ENCODE measurements at places on chromosomes 6 and 20.

DNA sequence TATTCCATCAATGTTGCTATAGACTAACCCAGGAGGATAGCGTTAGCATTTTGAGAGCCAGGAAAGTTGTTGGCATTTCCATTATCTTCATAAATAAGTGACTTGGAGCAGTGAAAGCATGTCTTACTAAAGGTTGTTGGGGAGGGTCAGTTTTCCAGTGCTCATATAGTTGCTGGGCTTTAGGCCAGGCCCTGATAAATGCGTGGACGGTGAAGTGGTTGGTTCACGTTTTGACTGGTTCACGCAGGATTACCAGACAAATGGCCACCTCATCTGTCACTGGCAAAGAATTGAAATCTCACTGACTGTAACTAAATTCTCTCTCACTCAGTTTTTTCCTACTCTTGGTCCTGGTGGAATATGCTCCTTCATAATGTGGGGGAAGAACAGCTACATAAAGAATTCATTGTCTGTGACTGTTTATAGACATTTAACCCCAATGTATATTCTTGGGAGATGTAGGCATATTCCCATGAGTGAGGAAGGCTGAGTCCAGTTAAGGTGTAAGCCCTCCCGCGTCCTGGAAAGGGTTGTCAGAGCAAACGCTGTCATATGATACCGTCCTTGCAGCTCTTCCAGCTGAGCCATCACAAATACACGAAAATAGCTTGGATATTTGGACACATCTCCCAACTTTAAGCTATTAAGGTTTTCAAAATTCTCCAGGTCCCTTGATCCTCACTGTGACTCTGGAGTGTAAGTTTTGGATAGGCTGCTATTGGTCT, 27.8 kb downstream of the LRRC1 start:
- no peak for DNase-seq

DNA sequence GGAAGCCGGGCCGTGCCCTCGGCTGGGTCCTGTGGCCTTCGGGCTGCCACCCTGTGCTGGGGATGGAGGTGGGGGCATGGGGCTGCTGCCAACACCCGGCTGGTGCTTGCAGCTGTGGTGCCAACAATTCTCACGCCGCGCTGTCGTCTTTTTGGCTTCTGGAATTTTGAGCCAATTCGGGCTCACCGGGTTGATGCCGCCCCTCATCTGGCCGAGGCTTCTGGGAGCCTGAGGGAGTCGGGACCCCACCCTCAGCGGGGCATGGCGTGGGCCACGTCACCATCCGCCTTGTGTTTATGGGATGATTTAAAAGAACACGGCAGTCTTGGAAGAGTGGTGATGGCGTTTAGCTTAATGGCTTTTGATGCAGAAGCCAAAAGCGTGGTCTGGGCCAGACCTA, 8.7 kb upstream of the NPBWR2 start:
- no peak for DNase-seq

GRCh38 chr6:31131595-31131994, 7.3 kb downstream of the PSORS1C2 start:
- no peak for DNase-seq

DNA sequence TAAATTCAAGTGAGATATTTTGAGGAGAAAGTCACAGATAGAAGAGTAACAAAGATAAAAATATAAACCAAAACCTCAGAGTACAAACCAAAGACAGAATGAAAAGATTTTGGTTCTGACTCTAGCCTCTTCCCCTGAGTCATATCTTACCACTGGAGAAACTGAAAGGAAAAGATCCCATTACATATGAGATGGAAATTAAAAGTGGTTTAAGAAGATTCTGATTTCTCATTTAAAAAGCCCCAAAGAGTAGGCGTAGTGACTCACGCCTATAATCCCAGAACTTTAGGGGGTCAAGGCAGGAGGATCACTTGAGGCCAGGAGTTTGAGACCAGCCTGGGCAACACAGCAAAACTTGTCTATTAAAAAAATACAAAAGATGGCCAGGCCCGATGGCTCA, 30.6 kb downstream of the SPINT4 start:
- DNase-seq = no peak

- no peak for DNase-seq
Measured at GRCh38 chr20:37999526-38000263, 33.6 kb downstream of the TTI1 start.

DNA sequence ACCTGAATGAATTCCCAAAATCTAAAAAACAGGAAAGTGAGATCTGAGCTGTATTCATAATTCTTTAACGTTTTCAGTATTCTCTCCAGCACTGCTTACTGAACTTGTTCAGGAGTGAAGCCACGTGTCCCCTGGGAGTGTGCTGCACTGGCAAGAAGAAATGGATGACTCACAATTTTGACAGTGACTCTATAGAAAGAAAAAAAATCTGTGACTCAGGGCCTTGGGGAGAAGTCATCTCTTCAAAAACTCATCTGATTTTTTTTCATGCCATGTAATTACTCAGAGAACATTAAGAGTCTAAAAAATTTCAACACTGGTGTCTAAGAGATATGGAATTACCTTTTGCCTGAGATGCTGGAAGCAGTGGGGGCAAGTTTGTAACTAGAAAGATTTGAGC, 39.7 kb downstream of the ANKEF1 start:
- no peak for DNase-seq

GRCh38 chr20:37518606-37519507, 2.2 kb upstream of the NNAT start:
- DNase-seq = peak; percentile 56

GRCh38 chr6:149314325-149314905, 3.1 kb upstream of the TAB2 start:
- no peak for DNase-seq

DNA sequence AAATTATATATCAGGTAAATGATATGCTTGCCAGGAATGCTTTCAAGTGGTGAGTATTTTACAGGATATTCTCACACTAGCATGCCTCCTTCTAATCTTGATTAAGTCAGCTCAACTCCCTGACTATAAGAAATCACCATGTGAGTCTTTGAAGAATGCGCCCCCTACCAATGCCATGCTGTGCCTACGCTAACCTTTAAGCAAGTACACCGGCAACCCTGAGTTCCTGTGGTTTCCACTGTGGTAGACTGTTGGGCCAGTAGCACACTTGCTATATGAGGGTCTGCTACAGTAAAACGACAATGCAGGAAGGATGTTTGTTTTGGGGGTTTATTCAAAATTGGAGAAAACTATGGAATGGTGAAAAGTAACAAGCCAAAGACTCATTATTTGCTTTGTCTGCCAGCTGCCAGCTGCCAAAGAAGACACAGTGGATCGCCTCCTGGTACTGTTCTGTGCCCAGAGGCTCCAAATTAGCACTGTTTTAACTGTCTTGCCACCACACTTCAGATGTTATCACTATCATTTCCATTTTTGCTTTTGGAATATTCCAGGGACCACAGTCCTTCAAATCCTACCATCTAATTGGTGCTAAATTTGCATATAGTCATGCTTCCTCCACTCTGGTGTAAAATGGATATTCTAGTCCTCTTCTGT, 333.5 kb downstream of the RNGTT start:
- peak; percentile 58 for DNase-seq

GRCh38 chr20:16808796-16809195, 60.6 kb downstream of the OTOR start:
- no peak for DNase-seq

GRCh38 chr20:32841174-32841573, 17.5 kb upstream of the EFCAB8 start:
- no peak for DNase-seq

DNA sequence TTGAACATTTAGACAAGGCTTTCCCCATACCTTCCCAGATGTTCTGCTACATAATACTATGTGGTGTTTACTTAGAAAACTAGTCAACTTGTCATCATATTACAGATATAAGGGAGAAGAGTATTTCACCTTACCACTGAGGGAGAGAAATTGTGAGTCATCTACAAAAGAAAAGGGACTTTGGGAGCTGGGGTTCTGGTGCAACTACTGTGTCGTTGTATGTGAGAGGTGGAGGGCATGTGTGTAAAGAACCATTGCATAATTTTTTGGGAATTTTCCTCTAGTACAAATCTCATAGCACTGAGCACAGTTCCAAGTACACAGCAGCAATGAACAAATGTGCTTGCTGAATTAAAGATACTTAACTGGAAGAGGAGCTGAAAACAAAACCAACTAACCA, 665.6 kb downstream of the DHX35 start:
- no peak for DNase-seq

GRCh38 chr20:56916345-56916622, 287.2 kb downstream of the TFAP2C start:
- DNase-seq = no peak

DNA sequence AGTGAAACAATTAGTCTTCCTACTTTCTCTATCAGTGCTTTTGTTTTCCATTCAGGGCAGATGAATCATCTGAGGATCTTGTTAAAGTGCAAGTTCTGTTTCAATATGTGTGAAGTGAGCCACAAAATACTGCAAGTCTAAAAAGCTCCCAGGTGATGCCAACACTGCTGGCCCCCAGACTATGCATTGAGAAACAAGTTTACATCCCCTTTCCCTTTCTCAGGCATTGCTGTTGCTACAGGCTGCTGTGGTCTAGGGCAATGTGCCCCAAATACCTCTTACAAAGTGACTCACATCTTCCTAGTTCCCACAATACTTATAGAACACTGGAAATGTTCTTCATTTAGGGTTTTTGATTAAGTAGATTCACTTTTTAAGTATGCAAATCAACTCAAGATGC, 31.8 kb downstream of the ABRACL start:
- DNase-seq = no peak

DNA sequence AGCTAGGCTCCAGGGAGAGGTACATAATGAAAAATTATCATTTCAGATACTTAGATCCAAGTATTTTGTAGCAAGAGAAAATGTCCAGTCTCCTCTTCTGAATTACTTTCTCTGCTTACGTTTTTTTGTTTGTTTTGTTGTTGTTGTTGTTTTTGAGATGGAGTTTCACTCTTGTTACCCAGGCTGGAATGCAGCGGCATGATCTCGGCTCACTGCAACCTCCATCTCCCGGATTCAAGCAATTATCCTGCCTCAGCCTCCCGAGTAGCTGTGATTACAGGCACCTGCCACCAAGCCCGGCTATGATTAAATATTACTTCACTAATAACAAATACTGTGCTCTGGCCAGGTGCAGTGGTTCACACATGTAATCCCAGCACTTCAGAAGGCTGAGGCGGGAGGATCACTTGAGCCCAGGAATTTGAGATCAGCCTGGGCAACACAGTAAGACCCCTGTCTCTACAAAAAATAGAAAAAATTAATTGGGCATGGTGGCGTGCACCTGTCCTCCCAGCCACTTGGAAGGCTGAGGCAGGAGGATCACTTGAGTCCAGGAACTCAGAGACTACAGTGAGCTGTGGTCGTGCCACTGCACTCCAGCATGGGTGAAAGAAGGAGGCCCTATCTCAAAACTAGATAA, 155.0 kb upstream of the JARID2 start:
- no peak for DNase-seq

DNA sequence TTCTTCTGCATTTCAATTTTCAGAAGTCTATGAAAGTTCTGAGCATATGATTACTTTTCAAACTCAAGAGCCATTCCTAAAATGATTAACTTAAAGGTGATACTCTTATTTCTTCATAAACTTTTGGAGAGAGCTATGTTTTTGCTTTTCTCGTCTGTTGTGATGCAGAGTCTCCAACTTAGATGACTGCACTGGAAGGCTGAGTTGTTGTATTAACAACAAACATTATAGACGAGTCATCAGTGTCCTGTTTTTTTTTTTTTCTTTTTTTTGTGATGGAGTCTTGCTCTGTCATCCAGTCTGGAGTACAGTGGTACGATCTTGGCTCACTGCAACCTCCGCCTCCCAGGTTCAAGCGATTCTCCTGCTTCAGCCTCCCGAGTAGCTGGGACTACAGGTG, 101.9 kb downstream of the CD109 start:
- no peak for DNase-seq

- DNase-seq = no peak
Measured at GRCh38 chr6:104123227-104123626, 736.5 kb downstream of the HACE1 start.

DNA sequence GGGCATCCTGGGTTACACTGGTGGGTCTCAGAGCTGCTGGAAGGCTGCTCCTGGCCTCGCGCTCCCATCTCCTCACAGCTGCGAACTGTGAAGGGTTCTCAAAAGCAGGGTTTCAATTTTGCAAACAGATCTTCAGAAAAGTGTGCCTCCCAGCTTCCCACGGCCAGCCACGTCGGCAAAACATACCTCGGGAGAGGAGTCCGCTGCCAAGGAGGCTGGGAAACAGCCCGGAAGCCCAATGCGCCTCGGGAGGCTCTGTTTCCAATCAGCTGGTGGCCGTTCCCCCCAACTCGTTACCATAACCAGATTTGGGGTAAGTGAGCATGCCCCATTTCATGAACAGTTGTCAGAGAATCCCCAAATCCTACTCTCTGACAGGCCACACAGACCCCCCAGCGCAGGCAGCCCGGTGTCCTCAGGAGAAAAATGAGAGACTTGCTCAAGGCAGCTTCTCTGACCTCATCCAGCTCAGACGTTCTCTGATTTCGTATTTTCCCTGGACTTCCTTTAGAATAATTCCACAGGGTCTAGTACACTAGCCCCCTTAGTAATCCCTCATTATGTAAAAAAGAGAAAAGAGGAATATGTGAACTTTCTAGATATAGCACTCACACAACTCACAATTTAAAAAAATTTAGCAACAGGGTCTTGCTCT, 98.4 kb downstream of the SNX5 start:
- no peak for DNase-seq

DNA sequence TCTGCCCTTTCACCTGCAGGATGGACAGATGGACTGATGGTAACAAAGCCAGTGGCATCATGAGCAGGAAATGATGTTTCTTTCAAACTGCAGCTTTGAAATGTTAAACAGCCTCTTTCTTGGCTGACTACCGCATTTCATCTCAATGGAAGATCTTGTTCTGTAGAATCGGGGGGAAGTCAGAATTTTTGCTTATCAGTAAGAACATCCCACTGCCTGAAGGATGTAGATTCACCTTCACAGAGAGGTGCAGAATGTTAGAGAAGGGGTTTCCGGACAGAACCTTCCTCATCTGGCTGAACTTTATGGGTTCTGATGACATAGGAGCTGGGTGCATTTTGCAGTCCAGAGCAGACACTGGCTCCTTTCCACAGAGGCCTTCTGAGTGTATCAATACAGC, 32.7 kb downstream of the GGTLC1 start:
- no peak for DNase-seq

DNA sequence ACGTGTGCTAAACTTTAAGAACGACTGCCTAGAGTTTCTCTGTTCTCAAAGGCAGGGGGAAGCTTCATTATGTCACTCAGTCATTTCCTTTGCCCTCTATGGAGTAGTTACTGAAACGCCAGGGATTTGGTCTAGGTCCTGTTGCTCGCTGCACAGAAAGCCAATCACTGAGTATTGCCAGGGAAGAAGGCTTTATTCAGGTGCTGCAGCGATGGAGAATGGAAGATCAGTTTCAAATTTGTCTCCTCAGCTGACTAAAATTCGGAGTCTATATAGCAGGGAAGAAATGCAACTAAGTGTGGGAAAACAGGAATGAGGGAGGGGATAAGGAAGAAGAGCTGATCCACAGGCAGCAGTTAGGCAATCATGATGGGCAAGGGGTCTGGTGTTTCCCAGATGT, 75.8 kb downstream of the QRSL1 start:
- DNase-seq = no peak

- no peak for DNase-seq
Measured at GRCh38 chr6:20885076-20885475, 350.8 kb downstream of the CDKAL1 start.

- DNase-seq = no peak
Measured at GRCh38 chr6:35790683-35791082, 6.4 kb downstream of the CLPS start.
